ENCODE measurements at places on chromosomes 7 and 10.

GRCh38 chr7:141920281-141920680, 4.1 kb downstream of the OR9A4 start:
- DNase-seq, result no peak

DNA sequence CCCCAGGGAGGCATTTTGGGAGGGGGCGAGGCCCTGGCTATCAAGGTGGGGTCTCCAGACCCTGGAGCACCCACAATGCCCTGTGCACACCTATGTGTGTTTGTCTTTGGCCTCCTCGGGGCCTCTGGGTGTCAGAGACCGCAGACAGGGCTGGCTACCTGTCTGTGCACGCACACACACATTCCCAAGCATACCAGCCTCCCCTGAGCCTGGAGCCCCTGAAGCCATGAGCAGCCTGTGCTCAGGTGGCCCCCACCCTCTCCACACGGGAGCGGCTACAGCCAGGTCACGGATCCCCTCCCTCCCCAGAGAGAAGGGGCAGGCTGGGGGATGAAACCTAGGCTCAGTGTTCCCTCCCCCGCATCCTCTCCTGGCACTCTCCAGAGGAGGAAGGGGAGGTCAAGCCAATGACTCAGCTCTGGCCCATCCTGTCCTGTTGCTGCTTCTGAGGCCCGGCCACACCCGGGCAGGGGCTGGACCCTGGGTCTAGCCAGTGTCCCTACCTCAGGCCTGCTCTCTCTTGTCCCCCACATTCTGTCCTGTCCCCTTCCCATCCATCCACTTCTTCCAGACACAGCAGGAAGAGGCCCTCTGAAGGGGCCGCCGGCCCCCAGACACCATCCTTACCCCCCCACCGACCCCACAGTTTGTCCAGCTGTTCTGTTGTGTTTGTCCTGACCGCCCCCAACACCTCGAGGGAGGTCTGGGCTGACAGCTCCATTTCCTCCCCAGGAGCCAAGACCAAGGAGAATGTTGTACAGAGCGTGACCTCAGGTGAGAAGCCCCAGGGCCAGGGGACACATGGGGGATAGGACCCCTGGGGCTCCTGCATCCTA, 720 bp downstream of the SNCG start:
- DNase-seq, result no peak

GRCh38 chr7:112503361-112503972, 22.7 kb downstream of the LSMEM1 start:
- DNase-seq, result no peak

DNA sequence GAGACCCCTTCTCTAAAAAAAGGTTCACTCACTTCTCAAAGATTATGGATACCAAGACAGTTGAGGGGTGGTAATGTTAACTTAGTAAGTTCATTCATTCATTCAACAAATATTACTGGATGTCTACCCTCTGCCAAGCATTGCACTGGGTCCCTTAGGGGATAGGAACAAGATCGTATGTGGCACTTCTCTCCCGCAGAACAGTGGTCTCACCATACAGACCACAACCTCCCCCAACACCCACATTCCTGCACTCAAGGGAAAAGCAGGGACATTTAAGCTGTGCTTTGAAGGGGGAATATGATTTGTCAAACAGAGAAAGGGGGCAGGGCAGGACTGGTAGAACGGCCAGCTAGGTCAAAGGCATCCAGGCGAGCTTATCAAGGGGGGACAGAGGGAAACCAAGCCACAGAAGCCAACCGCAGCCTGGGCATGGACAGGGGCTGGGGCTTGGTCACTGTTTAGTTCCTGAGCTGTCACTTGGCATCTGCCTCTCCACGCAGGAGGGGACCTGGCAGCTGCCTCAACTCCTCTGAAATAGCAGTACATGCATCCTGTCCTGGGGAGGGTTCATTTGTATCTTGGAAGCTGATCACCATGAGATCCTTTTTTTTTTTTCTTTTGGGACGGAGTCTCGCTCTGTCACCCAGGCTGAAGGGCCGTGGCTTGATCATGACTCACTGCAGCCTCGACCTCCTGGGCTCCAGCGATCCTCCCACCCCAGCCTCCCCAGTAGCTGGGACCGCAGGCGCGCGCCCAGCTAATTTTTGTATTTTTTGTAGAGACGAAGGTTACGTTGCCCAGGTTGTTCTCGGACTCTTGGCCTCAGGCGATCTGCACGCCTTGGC, 949 bp upstream of the CLIP2 start:
- no peak for DNase-seq

DNA sequence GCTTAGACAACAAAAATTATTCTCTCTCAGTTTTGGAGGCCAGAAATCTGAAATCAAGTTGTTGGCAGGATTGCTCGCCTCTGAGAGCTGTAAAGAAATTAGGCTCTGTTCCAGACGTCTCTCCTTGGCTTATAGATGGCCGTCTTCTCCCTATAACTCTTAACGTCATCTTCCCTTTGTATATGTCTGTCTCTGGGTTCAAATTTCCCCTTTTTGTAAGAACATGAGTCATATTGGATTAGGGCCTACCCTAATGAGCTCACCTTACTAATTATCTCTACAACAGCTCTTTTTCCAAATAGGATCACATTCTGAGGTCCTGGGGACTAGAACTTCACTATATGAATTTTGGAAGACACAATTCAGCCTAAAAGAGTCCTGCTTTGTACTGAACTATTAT, 22.4 kb downstream of the GALNTL5 start:
- DNase-seq, result no peak

- no peak for DNase-seq
These were observed 146.0 kb upstream of the STEAP4 start for GRCh38 chr7:88452646-88453045.

- no peak for DNase-seq
These were observed 4.4 kb upstream of the WDR91 start for GRCh38 chr7:135215698-135216097.

DNA sequence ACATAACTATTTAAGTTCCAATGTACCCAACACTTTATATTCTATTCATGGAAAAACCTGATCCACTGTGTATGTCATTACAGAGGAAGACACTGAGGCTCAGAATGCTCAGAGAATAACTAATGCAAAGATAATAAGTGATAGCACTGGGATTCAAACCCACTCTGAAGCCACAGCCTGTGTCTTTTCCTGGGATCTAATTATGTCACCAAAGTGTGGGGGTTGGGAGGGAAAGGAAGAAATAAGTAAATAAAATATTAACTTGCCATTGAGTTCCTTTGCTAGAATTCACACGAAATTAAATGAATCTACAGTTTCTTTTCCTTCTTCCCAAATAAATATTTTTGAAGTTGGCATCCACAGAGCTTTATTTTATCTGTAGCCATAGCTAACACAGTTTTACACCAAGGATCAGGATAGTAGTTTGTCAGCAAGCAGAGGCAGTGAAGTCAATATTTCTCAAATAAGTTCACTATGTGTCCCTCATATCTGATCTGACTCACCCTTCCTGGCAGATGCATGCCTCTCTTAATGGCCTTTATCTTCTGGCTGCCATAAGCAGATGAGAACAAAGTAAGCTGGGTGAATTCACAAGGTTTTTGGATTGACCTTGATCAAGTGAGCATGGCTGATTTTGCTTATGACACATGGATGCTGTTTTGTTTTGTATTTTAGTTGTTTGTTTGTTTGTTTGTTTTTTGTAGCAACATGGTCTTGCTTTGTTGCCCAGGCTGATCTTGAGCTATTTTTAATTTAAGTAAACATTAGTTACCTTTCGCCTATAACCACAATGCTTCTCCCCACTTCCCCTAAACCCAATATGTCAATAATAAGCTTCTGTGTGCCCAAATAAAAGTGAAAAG, 6.3 kb downstream of the RAPGEF5 start:
- DNase-seq, result no peak

- DNase-seq, result no peak
These were observed 76.4 kb downstream of the PRR15 start for GRCh38 chr7:29639886-29640595.

DNA sequence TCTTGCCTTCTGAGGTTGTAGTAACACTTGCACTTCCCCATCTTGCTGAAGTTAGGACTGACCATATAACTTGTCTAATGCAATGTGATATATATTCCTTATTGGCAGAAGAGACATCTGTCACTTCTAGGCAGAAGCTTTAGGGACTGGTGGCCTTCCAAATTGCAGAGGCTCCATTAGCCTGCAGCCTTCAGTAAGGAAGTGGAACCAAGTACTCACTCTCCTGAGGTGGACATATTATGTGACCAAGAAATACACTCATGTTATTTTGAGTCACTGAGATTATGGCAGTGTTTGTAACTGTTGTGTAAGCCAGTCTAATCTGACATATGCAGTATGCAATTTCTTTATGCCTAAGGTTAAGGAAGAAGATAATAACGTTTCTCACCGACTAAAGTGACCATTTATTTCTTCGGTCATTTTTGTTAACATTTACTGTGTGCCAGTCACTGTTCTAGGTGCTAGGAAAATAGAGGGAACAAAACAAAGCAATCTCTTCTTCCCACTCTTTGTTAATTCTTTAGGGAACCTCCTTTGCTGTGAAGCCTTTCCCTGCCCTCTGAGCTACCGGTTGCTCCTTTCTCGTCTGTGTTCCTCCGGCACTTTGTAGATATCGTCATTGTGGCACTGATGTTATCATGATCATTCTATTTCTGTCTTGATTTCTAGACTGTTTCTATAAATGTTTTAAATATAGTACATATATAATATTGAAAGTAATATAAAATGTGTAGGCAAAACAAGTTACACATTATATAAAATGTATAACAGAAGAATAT, 52.9 kb upstream of the HBP1 start:
- DNase-seq, result no peak

- no peak for DNase-seq
These were observed 15.2 kb upstream of the MKX start for GRCh38 chr10:27760867-27761266.

GRCh38 chr10:96626795-96627194, 40.0 kb upstream of the TM9SF3 start:
- DNase-seq, result no peak

DNA sequence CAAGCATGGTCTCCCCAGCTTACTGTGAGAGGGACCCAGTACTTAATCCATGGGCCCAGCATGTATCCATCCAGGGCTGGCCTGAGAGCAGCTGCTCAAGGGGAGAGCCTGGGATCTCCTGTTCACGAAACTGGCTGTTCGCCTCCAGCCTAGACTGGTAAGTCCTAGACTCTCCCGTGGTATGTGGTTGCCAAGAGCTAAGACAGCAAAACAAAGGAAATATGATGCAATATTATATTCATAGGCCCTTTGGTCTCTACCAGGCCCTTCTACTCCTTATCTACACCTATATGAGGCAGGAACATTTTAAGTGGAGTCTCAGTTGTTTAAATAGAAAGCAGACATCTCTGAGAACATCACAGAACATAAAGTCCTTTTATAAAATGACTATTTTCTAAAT, 28.9 kb upstream of the STK17A start:
- no peak for DNase-seq

DNA sequence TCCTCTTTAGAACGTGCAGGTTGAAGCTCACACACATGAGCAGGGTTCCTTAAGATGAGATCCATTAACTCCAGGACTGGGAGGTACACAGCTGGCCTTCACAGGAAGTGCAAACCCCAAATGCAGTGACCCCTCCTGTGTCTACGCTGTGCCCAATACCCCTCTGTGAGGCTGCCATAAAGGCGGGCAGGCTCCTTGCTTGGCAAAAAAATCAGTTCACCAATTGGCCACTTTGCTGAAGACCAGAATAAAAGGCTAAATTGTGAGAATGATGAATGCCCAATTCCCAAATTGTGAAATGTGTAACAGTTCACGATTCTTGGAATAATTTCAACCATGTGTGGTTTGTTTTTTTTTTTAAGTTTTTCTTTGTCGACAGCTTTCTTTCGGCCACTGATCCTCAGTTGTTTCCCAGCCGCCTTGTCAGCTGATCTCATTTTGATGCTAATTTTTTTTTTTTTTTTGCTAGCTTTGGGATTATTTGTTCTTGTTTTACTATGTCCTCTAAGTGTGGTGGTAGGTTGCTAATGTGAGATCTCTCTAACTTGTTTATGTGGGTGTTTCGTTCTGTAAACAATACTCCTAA, 101.9 kb upstream of the PRSS58 start:
- no peak for DNase-seq

- no peak for DNase-seq
These were observed 17.9 kb downstream of the OR6V1 start for GRCh38 chr7:143069912-143070500.

- DNase-seq, result no peak
These were observed 22.6 kb upstream of the STOX1 start for GRCh38 chr10:68804692-68805091.

- DNase-seq, result no peak
These were observed 34.4 kb upstream of the AGR3 start for GRCh38 chr7:16916105-16916639.

- no peak for DNase-seq
These were observed 236.2 kb downstream of the DNAJB9 start for GRCh38 chr7:108805808-108806397.

DNA sequence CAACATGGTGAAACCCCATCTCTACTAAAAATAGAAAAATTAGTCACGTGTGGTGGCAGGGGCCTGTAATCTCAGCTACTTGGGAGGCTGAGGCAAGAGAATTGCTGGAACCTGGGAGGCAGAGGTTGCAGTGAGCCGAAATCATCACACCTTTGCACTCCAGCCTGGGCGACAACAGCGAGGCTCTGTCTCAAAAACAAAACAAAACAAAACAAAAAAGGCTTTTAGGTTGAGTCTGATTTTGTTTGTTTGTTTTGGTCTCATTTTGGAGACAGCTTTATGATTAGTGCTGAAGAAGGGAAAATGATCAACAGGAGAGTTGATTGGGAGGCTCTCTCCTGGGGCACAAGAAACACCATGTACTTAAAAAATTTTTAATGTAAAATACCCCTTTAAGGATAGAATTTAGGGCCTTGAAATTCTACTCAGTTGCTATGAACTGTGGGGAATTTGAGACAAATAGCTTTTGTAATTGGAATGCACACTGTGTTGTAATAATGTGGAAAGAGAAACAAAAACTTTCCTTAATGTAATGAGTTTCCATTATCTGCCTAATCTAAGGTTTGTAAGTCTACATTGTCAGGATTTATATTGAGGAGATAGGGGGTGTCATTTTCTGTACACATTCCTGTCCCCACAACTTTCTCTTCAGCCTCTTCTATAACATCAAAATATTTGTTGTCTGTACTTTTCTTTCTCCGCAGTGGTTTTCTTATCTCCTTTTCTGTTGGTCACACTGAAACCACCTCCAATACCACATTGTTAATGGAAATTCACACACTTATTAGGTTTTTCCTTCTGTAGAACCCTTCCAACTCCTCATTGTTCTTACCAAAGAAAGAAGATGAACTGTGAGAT, 41.3 kb downstream of the ARID5B start:
- no peak for DNase-seq

- DNase-seq, result no peak
These were observed 16.3 kb upstream of the HPS1 start for GRCh38 chr10:98463016-98463415.

GRCh38 chr7:23349484-23350157, 50.5 kb downstream of the MALSU1 start:
- no peak for DNase-seq
